HTR-8/SVneo (cell line): ENCODE measurements at places on chromosomes 7 and 10.

DNA sequence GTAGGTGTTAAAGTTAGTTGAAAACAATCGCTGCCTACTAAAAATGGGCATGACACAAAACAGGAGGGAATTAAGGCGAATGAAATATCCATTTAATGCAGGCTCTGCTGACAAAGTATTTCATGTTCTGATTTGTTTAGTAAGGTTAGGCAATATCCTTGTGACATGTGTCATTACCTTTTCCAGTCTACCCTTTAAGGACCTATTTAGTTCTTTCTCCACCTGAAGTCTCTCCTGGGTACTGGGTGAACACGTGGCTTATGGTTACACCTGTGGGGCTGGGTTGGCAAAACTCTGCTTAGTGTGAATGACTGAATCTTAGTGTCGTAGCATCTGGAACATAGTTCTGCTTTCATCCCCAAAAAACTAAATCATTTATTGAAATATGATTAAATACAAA, 313.5 kb downstream of the CCDC3 start:
- no peak for DNase-seq

GRCh38 chr7:146937836-146938235, 821.2 kb downstream of the CNTNAP2 start:
- DNase-seq: no peak

DNA sequence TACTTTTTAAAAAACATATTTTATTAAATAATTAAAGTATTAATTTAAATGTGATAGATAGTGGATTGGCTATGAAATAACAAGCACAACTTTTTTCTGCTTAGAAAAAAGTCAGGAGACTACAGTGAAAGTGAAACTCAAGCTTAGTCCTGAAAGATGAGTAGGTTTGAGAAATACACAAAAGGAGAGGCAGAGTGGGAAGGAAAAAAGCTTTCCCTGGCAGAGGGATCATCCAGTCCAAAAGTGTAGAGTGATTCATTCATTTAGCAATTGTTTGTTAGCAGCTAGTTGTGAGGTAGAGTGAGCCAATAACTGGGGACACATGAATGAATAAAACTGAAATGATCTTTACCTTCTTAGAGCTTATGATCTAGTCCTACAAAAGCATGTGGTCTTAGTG, 93.5 kb downstream of the FOXP2 start:
- DNase-seq: no peak

GRCh38 chr10:111709603-111710002, 474.0 kb downstream of the GPAM start:
- no peak for DNase-seq

- DNase-seq: no peak
These were observed 37.3 kb downstream of the NRCAM start for GRCh38 chr7:108418946-108419345.

- DNase-seq: no peak
These were observed 78.9 kb downstream of the MTPN start for GRCh38 chr7:135898226-135898625.

- DNase-seq: no peak
These were observed 15.1 kb upstream of the NUDCD3 start for GRCh38 chr7:44505595-44505994.

GRCh38 chr7:159109653-159110035, 35.0 kb downstream of the VIPR2 start:
- no peak for DNase-seq

GRCh38 chr10:106519376-106520030, 645.0 kb downstream of the SORCS1 start:
- DNase-seq: no peak

GRCh38 chr10:104072786-104073185, 12.9 kb downstream of the COL17A1 start:
- no peak for DNase-seq

DNA sequence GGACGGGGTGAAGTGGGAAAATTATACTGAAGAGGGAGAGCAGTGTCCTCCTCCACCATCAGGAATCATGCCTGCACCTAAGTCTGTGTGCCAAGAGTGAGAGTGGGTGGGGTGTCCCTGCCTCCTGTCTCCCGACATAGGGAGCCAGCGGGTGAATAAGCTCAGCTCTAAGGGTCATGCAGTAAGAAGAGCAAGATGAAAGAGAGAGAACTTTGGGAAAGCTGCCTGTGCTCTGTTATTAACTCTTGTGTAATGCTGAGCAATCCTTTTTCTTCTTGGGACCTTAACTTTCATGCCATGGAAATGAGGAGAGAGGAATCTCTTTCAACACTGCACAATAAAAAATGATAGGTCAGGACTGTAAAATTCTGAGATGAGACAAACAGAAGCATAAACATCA, 7.9 kb upstream of the TCAF1 start:
- no peak for DNase-seq

GRCh38 chr10:101221549-101221948, 7.7 kb downstream of the LBX1 start:
- DNase-seq: no peak

DNA sequence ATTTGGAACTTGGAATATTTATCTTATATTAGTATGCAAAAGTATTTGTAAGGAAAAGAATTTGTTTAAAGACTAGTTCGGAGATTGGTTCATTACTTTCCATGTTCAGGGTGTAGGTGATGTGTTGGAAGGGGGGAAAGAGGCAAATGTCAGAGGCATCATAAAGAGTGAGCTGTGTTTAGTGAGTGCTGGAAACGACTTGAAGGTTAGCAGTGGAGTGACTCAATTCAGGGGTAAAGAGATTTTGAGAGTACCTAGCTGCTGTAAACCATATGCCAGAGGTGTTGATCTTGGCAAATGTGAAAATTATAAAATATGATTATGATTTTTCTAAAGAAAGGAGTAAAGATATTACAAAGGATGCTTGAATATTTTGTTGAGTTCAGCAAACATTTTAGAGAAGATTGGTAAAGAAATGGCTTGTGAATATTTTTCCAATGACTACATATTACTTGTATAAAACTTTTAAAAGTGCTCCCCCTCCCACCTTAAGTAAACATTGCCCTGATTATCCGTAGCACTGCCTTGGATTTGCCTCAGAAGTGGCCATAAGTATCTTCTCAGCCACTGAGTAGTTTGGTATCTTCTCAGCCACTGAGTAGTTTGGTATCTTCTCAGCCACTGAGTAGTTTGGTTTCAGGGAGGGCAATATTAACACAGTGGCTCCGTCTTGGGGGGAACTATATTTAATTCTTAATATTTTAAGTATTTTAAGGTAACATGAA, 51.5 kb downstream of the ZNRF2 start:
- no peak for DNase-seq

- no peak for DNase-seq
These were observed 42.9 kb downstream of the GOLGA7B start for GRCh38 chr10:97892506-97892905.

DNA sequence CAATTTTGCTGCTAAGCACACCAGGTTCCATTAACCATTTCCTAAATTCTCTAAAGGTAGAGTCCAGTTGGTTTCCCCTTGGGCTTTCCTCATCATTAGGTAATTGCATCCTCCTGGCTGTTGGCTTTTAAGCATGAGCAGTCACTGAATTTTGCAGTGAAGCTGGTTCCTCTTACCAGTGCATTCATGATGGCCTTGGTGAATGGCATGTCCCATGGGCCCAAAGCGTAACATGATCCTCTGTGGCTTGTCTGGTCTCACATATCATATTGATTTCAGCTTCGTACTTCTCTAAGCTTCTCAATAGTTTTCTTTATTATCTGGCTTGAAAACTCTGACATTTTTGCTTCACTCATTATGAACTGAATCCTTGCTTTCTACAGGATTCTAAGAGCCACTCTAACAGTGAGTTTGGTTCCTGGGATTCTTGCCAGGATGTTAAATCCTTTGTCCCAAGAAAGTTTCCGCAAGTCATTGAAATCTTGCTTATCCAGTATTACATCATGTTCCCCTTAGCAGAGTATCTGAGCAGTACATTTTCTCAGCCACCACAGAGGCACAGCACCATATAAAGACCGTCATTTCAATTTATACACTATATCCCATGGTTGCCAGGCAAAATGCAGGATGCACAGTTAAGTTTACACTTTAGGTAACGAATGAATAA, 134.2 kb downstream of the PTN start:
- no peak for DNase-seq

- no peak for DNase-seq
These were observed 6.2 kb upstream of the RADIL start for GRCh38 chr7:4889682-4890081.

- no peak for DNase-seq
These were observed 995.2 kb downstream of the ANKRD7 start for GRCh38 chr7:119219663-119220062.

GRCh38 chr7:23220690-23221305, 25.8 kb upstream of the GPNMB start:
- no peak for DNase-seq

DNA sequence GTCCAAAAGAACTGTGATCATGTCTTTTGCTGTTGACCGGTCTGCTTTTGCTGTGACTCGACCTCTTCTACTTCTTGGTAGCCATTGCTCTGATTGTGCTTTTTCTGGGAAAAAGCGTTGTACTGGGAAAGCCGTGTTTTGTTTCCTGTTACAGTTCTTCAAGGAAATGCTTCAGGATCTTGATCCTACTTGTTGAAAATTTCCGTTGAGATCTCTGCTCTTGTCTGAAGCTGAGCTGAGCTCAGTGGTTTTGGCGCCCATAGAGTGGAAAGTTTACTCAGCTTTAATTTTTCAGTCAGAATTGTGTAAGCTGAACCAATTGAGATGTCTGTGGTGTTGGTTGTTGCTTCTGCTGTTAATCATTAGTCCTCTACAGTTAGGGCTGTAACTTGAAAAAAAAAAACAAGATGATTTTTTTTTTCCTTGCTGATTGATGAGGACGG, 302.2 kb downstream of the CCDC3 start:
- DNase-seq: no peak
